Smooth muscle cell of bladder (primary cell): ENCODE measurements at places on chromosomes 3 and 15. TPM values are rescaled to one million over a fixed set of nuclear protein-coding genes. Genes with fewer than 3 reads are reported as not detected.

The HOMER2 gene
- 2.4 and 2.6 TPM in 2 replicates for total RNA-seq

The ZNF860 gene
- 0.28 TPM in 2 replicates for total RNA-seq

The PODXL2 gene
- total RNA-seq, result 1.00 and 1.0 TPM in 2 replicates

The RETNLB gene
- not detected in 2 replicates for total RNA-seq

The AMOTL2 gene
- total RNA-seq, result 92.3 and 123 TPM in 2 replicates

The EPHB3 gene
- 3.7 and 7.0 TPM in 2 replicates for total RNA-seq

The P2RY13 gene
- total RNA-seq, result not detected in 2 replicates

The SLC12A1 gene
- total RNA-seq, result not detected in 2 replicates

The CHRFAM7A gene
- total RNA-seq, result 0.14 TPM in 1 of 2 replicates, not detected in the other

The PEX5L gene
- under 0.01 and 0.28 TPM in 2 replicates for total RNA-seq

The EFL1 gene
- total RNA-seq, result 15.9 and 17.7 TPM in 2 replicates

The SUMF1 gene
- 49.1 and 65.2 TPM in 2 replicates for total RNA-seq
